ENCODE measurements at places on chromosomes 2 and 18. TPM values are rescaled to one million over a fixed set of nuclear protein-coding genes. Genes with fewer than 3 reads are reported as not detected.
A peak's percentile ranks its signal among the peaks of the same experiment; 100 is the strongest.

DNA sequence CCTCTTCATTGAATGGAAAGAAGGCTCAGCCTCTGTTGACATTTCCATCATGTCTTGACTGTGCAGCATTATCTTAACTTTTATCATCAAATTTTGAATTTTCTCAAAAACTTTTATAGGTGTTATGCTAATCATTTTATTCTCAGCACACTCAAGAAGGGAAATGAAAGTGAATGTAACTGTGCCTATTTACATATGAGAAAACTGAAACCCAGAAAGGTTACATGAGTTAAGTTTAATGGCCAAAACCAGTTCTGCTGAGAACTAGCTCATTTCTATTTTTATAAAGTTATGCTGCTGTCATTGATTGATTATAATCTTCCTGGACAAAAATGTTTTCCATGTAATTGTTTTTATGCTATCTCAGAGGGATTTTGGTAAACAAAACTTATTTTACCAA lies 618.8 kb upstream of the NRXN1 start:
- DNase-seq, result no peak

DNA sequence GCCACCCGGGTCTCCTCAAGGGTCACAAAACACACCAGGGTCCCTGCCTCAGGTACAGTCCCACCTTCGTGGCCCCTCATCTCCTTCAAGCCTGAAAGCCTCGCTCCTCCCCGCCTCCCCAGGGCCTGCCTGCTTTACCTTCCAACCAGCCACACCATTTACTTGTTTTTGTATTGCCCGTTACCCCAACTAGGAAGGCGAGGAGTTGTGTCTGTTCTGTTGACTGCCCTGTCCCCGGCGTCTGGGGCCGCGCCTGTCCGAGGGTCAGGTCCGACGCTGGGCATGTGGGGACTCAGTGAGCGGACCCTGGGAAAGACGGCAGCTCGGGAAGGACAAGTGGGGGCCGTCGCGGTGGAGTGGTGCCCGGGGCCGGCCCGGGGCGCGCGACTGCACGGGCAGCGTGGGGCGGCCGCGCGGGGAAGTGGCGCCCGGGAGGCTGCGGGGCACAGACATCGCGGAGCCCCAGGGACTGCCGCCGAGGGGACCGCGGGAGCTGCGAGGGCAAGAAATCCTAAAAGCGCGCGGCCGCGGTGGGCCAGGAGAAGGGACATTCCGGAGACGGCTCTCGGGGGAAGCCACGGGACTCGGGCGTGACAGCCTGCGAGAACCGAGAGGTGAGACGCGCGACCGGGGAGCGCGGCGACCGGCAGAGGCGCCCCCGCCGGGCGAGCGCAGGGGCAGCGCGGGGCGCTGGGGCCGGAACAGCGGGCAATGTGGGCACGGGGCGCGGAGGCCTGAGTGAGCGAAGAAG lies 797 bp upstream of the GRHL1 start:
- no peak for DNase-seq

- no peak for DNase-seq
These were observed 22.6 kb downstream of the MEIS1 start for GRCh38 chr2:66457545-66457944.

DNA sequence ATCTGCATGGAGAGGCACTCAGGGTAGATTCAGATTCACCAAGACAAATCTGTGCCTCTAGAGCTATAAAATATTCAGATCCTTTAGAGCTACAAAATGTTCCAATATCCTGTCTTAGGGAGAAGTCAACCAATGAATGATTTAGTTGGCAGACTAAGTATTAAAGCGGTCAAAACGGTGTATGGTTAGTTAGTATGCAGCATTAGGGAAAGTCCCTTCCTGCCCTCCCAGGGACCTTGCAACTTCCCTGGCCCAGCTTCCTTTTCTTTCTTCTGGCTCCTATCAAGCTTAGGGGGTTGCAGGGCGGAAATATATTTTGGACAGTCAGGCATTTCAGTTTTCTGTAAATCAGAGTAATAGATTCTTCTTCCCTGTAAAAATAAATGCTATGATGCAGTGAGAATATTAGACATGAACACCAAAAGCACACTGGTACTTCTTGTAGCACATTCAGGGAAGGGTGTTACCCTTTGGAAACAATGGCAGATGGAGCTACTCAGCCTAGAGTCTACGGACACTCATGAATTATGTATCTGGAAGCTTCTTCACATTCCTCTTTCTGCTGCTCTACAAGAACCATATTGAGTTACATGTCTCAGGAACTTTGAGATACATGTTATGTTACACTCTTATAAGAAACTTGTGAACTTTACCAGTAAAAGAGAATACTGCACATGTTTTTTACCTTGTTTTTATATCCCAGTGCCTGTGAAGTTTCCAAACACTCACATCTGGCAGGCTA lies 45.7 kb downstream of the CCDC93 start:
- no peak for DNase-seq

GRCh38 chr2:19838616-19839015 lies 63.2 kb downstream of the TTC32 start:
- no peak for DNase-seq

- DNase-seq, result peak; percentile 50
These were observed 1.6 kb upstream of the PSTPIP2 start for GRCh38 chr18:46073474-46074331.

DNA sequence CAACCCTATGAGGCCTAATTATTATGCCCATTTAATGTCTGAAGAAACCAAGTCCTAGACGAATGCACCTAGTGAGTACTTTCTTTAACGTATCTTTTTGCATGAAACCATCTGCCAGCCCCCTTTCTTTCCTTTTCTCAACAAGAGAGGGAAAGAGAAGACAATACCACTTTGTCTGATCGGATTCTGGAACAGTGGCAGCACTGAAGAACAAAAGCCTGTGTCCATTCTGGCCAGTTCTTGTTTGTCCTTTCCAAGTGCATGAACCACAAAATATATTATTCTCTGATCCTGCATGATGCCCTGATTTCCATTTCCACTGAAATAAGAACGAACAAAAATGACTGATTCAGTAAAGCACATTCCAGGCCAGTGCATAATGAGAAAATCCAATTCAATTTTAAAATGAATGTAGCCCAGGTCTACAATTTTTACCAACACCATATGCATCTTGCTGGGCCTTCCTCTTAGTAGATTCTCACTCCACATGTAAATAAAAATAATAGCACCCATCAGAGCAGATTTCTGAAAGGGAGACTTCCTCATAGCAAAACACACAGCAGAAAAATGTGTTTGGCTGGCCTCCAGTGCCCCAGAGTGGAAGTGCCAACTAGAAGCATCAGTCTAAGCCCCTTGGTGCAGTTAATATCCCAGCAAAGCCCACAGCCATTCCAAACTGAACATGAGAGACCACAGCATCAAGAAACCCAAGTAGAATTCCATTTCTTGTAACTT lies 422.6 kb upstream of the ID2 start:
- no peak for DNase-seq

Gene SAG
- polyA plus RNA-seq, result 0.29 TPM

GRCh38 chr2:6233993-6234392 lies 541.8 kb downstream of the SOX11 start:
- DNase-seq, result no peak

Gene KANSL1L
- 52.8 TPM for polyA plus RNA-seq

Gene ASXL3
- polyA plus RNA-seq, result 10.1 TPM

GRCh38 chr2:165443511-165443910 lies 26.0 kb upstream of the CSRNP3 start:
- no peak for DNase-seq

GRCh38 chr2:213010106-213010779 lies 141.2 kb downstream of the IKZF2 start:
- no peak for DNase-seq

- DNase-seq, result no peak
These were observed 1.0 kb downstream of the AGAP1 start for GRCh38 chr2:235494716-235495372.

- no peak for DNase-seq
These were observed 18.9 kb upstream of the SLC38A11 start for GRCh38 chr2:164974221-164974620.

Gene CKAP2L
- 8.8 TPM for polyA plus RNA-seq

All from right lung (tissue), 10 donors.